Right lobe of liver (tissue), 6 donors: ENCODE measurements at places on chromosomes 1 and 21.

DNA sequence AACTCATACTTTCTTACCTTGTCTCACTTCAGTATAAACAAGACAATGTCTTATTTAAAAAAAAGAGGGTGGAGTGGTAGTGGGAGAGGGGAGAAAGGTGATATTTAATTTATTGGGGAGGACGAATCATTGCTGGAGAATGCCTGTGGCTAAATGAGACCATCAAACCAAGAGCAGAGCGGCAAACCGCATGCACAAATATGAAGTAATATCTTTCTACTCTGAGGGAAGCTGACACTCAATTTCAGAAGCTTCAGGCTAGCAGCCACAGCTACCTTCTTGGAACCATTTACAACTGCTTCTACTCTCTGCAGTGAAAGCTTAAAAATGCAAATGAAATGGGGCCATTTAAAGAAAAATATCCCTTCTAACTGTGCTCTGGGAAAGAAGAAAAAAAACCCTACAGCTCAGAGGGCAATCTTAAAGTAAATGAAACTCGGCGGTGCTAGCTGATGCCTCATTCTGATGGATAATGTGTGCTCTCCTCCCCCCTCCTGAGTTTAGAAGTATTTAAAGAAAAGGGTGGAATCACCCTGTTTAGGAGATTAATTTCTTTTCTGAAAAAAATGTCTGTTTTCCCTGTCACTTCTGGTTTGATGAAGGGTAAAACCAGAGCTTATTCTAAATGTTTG, 178.2 kb upstream of the CAMK1G start:
- DNase-seq: no peak

DNA sequence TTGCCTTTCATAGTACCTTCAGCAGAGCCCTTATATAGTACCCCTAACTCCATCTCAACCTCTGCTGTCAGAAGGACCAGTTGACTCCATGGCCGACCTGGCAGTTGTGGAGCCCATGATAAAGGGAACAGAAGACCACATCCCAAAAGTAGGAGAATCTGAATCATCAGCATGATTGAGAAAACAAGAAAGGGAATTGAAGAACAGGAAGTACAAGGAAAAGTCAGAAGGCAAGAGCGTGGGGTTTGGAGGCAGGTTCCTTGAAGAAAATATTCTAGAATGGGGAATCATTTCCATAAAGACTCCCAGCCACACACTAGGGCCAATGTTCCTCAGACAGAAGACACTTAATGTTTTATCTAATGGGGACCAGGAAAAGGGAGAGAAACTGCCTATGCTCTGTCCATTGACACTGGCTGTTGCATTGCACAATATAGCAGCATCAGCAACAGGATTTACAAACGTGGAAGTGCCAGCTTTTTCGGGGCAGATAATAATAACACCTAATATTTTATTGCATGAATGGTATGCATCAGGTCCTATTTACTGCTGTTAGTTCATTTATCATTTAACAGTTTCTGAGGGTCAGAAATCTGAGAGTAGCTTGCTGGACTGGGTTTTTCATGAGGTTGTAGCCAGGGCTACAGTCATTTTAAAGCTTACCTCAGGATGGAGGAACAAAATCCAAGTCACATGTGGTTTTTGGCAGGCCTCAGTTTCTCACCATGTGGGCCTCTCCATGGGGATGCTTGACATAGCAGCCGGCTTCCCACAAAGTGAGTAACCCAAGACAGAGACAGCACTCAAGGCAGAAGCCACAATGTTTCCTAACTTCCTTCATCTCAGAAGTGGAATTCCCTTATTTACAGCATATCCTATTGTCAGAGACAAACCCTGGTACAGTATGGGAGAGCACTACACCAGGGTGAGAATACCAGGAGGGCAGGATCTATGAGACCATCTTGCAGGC, 483.4 kb downstream of the PLPP3 start:
- DNase-seq: no peak

GRCh38 chr1:180160357-180160756, 5.7 kb downstream of the QSOX1 start:
- no peak for DNase-seq

GRCh38 chr21:42151148-42151947, 67.6 kb upstream of the ABCG1 start:
- DNase-seq: no peak
